SK-N-DZ (cell line): ENCODE measurements at places on chromosomes 6 and 20.

- no peak for DNase-seq
These were observed 36.0 kb upstream of the GRM4 start for GRCh38 chr6:34181908-34182307.

DNA sequence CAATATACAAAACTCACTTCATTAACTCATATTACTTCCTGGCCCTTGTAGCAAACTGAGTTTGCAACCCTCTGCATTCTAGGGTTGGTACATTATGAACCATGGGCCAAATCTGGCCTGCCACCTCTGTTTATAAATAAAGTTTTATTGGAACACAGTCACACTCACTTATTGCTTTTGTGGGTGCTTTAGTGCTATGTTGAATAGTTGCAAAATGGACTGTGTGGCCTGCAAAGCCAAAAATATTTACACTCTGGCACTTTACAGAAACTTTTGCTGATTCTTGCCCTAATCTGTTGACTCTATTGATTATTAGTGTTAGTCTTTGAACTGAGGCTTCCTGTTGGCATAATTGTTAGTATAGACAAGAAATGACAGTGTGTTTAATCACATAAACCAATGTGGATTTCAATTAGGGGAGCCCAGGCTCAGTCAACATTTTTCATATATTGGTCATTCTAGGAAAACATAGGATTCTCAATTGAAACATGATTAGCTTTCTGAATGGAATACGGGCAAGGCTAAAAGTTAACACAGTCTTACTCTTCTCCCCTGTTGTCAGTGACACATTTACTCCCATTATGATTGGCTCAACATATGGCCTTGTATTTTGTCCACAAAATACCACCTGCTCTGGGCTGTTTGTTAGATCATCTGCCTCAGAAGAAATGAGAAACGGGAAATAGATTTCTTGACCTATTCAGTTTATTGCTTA lies 241.9 kb upstream of the ZFP64 start:
- no peak for DNase-seq

DNA sequence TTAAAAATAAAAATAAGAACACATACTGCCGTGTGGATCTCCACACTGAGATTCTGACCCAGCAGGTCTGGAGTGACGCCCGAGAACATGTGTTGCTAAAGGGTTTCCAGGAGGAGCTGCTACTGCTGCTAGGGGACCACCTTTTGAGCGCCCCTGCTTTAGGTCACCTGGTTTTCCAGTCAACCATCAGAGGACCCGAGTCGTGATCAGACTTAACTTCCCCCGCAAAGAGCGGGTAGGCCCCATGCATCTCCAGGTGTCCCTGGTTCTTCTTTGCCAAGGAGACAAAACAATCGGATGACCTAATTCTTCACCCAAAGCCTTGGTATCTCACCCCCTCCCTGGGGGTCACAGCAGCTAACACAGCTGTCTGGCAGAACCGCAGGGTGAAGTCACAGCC lies 51.1 kb upstream of the STX16 start:
- no peak for DNase-seq

DNA sequence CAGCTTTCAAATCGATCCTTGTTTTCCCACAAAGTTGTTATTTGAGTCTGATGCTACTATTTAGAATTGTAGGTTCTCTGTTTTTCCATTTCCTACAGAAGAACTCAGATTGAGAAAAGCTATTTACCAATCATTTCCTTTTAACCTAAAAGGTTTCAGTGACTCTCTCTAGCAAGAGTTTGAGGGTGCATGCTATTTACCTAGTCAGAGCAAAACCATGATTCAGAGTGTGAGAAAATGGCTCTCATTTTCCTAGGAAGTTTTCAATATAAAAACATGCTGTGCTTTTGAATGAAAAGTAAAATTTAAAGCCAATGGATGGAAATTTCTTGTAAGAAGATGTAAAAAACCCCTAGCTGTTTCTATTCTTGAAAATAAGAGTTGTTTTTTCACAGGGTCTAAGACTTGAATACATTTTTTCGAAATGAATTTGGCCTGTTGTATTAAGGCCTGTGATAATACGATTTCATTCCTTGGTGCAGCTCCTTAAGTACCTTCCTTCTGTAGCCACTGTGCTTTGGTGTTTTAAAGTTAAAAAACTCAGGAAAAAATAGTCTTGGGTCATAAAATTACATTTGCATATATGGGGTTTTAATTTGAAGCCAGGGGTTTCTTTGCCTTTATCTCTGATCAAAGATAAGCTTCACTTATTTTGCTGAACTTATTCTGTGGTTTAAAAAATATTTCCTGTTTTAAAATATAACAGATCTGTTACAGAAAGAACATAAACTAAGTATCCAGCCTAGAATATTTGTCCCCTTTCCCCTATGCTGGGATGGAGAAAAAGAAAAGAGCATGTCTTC lies 18.0 kb upstream of the RSPH3 start:
- DNase-seq, result no peak

DNA sequence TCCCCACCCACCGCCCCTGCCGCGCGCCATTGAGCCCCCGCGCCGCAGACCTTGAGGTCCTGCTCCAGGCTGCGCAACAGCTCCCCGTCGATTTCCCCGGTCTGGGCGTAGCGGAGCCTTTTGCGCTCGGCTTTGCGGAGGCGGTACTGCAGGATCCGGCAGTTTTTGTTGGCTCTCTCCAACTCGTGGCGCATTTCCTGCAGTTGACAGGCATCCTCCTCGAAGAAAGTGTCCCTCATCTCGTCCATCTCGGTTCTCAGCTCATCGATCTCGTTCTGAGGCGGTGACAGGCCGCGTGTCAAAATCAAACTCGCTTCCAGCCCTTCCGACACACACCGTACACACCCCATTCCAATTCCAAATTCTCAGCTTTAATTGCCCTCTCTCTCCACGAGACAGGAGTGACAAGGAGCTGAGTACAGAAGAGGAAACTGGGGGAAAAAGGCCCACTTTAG lies 4.3 kb downstream of the MTCL3 start:
- no peak for DNase-seq

- DNase-seq, result peak; percentile 10
These were observed 56.1 kb downstream of the ANKRD6 start for GRCh38 chr6:89489078-89489477.

DNA sequence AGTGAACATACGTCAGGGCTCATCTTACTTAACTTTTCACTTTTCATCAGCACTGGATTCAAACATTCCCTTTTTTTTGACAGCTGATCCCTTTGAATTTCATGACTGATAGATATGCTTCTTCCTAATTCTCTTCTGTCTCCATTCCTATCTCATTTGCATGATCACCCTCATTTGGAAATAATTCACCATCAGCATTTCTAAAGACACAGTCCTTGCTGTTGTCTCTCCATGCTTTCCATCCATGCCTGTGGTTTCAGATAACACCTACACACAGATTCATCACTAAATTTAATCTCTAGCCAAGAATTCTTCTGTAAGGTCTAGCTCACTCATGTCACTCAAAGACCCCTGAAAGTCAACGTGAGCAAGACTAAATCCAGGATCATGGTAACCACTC lies 228.4 kb upstream of the BTBD3 start:
- DNase-seq, result no peak

DNA sequence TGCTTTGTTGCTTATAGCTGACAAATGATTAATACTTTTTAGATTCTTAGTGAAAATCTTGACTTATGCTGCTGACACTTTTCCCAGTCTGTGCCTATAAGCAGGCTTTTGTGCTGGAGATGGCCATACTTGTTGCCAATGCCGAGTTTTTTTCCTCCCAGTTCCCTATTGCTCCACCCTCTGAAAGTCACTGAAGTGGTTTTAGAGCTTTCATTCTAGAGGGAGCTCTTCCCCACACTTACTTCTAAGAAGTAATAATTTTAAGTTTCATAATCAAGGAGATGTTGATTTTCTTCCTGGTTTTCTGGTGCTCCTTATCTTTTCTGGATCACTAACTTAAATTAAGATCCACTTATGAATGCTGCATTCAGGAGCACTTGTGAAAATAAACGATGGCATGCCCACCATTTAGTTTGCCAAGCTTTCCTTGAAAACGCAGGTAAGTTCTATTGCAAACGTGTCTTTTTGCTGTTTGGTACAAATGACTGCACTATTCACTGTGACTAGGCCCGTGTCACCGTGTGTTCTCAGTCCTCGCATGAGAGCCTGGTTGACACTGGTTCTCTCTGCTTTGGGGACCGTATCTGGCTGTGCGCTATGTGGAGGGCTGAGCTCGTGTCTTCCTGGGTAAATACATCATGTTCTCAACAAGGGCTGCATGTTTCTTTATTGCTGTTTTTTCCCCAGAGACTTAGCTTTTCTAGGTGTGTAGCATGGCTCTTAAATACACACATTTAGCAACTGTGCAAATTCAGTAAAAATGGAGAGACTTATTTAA lies 50.2 kb downstream of the GFRA4 start:
- no peak for DNase-seq
